ENCODE measurements at places on chromosomes 5 and 9.

- H3K4me3 ChIP-seq: peak overlapping the region; percentile 81
- peak overlapping the region; percentile 96 for H3K27ac ChIP-seq
- H3K27me3 ChIP-seq: no peaks in the 10 kb centered on the region
- no peak for DNase-seq
- H3K36me3 ChIP-seq: peaks cover 3% of the 10 kb centered on the region
- peaks cover 13% of the 10 kb centered on the region for H3K4me1 ChIP-seq
Measured at GRCh38 chr5:72955143-72955767, 586 bp upstream of the FCHO2 start.

- no peak for DNase-seq
- H3K27ac ChIP-seq: no peak overlapping the region
- no peak overlapping the region for H3K4me3 ChIP-seq
- H3K27me3 ChIP-seq: no peaks in the 10 kb centered on the region
- no peaks in the 10 kb centered on the region for H3K4me1 ChIP-seq
Measured at GRCh38 chr5:129041196-129041881, 53.2 kb upstream of the ISOC1 start.

DNA sequence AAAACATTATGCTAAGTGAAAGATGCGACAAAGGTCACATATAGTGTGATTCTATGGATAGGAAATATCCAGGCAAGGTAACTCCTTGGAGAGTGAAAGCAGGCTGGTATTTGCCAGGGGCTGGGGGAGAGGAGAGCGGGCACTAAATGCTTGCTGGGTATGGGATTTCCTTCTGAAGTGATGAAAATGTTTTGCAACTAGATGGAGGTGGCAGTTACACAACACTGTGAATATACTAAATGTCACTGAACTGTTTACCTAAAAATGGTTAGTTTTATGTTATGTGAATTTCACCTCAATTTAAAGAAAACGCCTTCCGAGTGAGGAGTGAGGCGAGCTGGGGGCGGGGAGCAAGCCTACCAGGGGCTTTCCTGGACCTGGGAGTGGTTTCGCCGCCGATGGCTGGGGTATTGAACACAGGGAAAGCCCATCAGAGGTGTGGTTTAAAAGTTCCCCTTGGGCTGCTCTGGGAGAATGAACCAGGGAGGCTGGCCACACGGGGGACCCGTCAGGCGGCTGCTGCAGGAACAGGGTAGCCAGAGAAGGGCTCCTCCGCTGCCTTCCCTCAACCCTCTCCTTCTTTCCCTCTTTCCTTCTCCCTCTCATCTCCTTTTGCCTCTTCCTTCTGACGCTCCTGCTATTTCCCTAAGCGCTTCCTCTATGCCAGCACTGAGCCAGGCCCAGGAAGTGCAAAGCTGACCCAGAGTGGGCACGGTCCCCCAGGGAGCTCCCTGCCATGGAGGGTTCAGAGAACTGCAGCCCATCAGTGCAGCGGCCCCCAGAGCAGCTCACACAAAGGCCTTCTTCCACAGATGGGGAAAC is 4.9 kb downstream of the AKNA start:
- peaks cover 15% of the 10 kb centered on the region for H3K36me3 ChIP-seq
- peaks cover 28% of the 10 kb centered on the region for H3K4me1 ChIP-seq
- H3K27ac ChIP-seq: peak overlapping the region; percentile 0

GRCh38 chr9:132441404-132441803 is 31.4 kb downstream of the CFAP77 start:
- no peaks in the 10 kb centered on the region for H3K4me1 ChIP-seq
- DNase-seq: no peak
- H3K4me3 ChIP-seq: no peak overlapping the region
- no peak overlapping the region for H3K27ac ChIP-seq

- no peaks in the 10 kb centered on the region for H3K36me3 ChIP-seq
- peaks cover 4% of the 10 kb centered on the region for H3K4me1 ChIP-seq
- H3K27me3 ChIP-seq: no peaks in the 10 kb centered on the region
- no peak overlapping the region for H3K4me3 ChIP-seq
- DNase-seq: peak; percentile 45
- no peak overlapping the region for H3K27ac ChIP-seq
Measured at GRCh38 chr9:114880291-114880745, 50.1 kb downstream of the TNFSF8 start.

GRCh38 chr5:15683332-15683731 is 183.4 kb downstream of the FBXL7 start:
- no peaks in the 10 kb centered on the region for H3K27me3 ChIP-seq
- H3K4me3 ChIP-seq: no peak overlapping the region
- peaks cover 5% of the 10 kb centered on the region for H3K4me1 ChIP-seq
- H3K36me3 ChIP-seq: no peaks in the 10 kb centered on the region
- H3K27ac ChIP-seq: no peak overlapping the region

GRCh38 chr5:93454896-93455295 is 126.1 kb downstream of the NR2F1-AS1 start:
- no peaks in the 10 kb centered on the region for H3K27me3 ChIP-seq
- no peak overlapping the region for H3K27ac ChIP-seq
- peaks cover 3% of the 10 kb centered on the region for H3K36me3 ChIP-seq
- no peak for DNase-seq
- H3K4me3 ChIP-seq: no peak overlapping the region

GRCh38 chr5:176788941-176789872 is 21.2 kb upstream of the UNC5A start:
- H3K27me3 ChIP-seq: peaks cover 64% of the 10 kb centered on the region
- DNase-seq: no peak
- H3K4me1 ChIP-seq: peaks cover 2% of the 10 kb centered on the region
- no peak overlapping the region for H3K4me3 ChIP-seq
- H3K27ac ChIP-seq: no peak overlapping the region

- no peak overlapping the region for H3K4me3 ChIP-seq
- H3K36me3 ChIP-seq: no peaks in the 10 kb centered on the region
- H3K27ac ChIP-seq: no peak overlapping the region
- peaks cover 35% of the 10 kb centered on the region for H3K27me3 ChIP-seq
Measured at GRCh38 chr9:69385581-69386033, 60.6 kb downstream of the ENTREP1 start.

DNA sequence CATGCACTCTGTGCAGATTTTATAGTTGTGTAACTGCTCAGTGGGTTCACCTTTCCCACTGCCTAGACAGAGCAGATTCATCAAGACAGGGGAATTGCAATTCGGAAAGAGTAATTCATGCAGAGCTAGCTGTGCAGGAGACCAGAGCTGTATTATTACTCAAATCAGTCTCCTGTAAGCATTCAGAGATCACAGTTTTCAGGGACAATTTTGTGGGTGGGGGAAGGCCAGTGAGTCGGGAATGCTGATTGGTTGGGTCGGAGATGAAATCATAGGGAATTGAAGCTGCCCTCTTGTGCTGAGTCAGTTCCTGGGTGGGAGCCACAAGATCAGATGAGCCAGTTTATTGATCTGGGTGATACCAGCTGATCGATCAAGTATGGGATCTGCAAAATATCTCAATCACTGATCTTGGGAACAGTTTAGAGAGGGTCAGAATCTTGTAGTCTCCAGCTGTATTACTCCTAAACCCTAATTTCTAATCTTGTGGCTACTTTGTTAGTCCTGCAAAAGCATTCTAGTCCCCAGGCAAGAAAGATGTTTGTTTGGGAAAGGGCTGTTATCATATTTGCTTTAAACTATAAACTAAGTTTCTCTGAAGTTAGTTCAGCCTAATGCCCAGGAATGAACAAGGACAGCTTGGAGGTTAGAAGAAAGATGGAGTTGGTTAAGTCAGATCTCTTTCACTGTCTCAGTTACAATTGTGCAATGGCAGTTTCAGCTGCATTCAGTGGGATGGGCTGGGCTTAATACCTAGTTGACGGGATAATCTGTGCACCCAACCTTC is 12.7 kb upstream of the SVEP1 start:
- no peak overlapping the region for H3K4me3 ChIP-seq
- DNase-seq: peak; percentile 31
- peak overlapping the region; percentile 41 for H3K27ac ChIP-seq
- peaks cover 10% of the 10 kb centered on the region for H3K4me1 ChIP-seq
- no peaks in the 10 kb centered on the region for H3K36me3 ChIP-seq
- no peaks in the 10 kb centered on the region for H3K27me3 ChIP-seq

Measured in IMR-90 (cell line).